ENCODE measurements at places on chromosomes 11 and 22.

GRCh38 chr22:37314315-37315074, 32.2 kb downstream of the CYTH4 start:
- no peak for DNase-seq

GRCh38 chr11:78711735-78712134, 137.1 kb upstream of the NARS2 start:
- no peak for DNase-seq

GRCh38 chr11:16406226-16406625, 49.9 kb upstream of the SOX6 start:
- no peak for DNase-seq

GRCh38 chr22:42587588-42588175, 27.0 kb downstream of the POLDIP3 start:
- DNase-seq: no peak

DNA sequence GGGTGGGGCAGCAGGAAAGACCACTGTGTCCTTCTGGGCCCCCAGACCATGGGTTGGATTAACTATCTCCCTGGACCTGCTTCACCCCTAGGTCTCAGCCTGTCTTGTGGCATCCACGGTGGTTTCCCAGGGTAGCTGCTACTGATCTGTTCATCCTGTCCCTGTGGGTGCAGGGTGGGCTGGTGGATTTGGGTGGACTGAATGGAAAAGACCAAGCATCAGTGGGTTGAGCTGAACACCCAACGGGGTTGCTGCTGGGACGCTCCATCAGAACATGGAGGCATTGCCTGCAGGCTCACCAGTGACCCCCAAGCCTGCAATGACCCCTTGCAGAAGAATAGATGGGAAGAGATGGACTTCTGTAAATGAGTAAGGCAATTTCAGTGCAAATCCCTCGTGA, 812.1 kb downstream of the TBC1D22A start:
- DNase-seq: no peak

DNA sequence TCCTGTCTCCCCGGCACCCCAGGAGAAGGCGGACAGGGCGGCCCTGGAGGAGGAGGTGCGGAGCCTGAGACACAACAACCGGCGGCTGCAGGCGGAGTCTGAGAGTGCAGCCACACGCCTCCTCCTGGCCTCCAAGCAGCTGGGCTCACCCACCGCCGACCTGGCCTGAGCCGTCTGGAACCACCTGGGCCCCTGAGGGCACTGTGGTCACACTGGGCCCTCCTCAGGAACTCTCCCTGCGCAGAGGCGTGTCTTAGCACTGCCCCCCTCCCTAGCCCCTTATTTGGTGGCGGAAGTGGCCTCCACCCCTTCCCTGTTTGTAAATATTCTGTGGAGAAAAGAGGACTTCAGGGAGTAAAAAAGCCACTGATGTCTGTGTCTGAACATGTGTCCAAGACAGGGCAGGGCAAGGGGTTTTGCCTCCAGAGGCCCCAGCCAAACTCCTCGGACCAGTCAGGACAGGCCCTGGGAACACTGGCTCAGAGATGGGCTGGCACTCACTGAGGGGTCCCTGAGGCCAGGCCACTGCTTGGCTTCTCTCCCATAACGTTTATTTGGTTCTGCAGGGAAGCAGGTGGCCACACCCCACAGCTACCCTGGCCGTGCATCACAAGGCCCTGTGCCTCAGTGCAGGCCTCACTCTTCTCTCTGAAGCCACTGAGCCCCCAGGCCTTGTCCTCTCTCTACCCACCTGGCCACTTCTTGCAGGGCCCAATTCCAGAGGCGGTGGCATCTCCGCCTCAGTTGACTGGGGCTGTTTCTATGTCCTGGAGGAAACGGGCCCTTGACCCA, 12.0 kb downstream of the RELA start:
- DNase-seq: no peak

GRCh38 chr11:126405906-126406305, 50.4 kb downstream of the ST3GAL4 start:
- DNase-seq: no peak

DNA sequence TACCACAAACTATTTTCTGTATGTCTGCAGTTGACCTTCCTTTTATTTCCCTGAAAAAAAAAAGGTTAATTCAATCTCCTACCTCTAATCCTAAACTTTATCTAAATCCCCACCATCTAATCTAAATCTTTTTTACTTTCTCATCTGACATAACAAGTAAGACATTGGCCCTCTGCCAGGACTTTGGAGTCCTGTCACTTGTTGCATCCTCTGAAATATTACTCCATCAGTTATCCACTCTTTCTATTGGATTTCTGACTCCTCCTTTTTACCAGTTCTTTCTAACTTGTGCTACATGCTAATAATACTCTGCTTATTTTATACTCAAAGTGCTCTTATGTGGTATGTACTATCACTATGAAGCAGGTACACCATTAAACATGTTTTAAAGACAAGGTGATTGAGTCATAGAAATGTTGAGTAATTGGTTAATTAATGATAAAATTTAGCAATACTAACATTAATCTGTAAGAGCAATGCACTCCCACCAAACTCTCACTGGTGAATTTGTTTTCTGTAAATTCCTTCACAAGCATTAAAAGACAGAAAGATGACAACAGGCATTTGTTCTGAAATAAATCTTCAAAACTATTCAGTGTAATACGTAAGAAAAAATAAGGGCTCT, 914.2 kb upstream of the RAG2 start:
- no peak for DNase-seq

GRCh38 chr11:17413414-17414316, 25.2 kb upstream of the KCNJ11 start:
- no peak for DNase-seq

DNA sequence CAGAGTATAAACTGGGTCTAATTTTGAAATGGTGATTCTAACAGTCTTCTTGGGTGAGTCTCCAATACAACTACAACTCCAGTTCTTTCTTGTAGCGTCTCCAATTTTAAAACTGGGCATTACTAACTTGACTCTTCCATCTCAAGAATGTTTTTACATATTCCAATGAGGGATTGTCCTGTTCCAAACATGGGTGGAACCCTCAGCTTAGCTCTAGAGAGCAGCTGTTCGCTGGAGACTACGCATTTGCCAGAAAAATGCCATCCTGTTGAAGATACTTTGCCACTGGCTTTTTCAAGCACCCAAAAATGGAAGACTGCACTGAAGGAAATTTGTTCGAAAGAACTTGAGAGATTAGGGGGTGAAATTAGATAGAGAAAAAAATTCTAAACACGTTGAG, 870.0 kb downstream of the NTM start:
- no peak for DNase-seq

GRCh38 chr11:67648140-67648795, 2.3 kb downstream of the ACY3 start:
- DNase-seq: no peak

DNA sequence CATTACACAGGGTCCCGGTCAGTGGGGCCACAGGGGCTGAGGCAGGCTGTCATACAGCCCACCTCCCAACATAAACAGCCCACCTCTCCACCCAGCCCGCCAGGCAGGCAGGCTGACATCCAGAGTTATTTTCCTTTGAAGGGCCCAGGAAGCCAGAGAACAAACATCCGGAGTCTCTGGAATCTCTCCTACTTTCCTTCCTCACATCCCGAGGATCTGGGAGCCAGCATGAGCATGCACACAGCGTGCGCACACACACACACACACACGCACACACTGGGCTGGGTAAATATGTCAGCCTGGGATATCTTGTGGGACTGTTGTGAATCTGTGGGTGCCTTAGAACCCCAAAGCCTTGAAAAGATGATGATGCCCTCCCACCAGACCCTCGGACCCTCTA, 55.4 kb downstream of the PDE2A start:
- no peak for DNase-seq

DNA sequence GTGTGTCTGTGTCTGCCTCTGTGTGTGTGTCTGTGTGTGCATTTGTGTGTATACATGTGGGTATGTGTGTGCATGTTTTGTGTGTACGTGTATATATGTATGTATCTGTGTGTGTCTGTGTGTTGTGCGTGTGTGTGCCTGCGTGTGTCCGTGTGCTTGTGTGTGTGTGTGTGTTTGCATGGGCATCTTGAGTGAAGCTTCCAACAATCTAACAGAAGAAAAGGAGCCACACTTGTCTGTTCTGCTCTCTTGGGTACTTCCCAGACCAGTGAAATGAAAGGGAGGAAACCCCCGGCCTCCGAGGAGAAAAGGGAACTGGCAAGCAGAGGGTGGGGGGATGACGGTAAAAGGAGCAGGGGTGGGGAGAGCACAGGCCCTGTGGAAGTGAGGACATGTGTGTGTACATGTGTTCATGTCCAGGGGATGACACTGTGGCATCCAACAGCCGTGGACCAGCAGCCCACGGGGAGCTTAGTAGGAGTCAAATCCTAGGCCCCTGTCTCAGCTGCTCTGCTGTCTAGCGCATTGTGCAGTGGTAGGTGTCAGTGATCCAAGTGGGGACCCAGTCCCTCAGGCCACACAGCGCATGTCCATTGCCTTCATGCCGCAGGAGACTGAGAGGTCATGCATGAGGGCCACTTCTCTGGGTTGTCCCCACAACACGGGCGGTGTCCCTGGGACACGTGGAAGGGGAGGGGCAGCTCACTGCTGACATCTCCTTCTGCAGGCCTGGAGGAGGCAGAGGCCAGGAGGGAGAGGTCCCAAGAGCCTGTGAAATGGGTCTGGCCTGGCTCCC, 8.1 kb downstream of the CSF2RB start:
- DNase-seq: no peak

DNA sequence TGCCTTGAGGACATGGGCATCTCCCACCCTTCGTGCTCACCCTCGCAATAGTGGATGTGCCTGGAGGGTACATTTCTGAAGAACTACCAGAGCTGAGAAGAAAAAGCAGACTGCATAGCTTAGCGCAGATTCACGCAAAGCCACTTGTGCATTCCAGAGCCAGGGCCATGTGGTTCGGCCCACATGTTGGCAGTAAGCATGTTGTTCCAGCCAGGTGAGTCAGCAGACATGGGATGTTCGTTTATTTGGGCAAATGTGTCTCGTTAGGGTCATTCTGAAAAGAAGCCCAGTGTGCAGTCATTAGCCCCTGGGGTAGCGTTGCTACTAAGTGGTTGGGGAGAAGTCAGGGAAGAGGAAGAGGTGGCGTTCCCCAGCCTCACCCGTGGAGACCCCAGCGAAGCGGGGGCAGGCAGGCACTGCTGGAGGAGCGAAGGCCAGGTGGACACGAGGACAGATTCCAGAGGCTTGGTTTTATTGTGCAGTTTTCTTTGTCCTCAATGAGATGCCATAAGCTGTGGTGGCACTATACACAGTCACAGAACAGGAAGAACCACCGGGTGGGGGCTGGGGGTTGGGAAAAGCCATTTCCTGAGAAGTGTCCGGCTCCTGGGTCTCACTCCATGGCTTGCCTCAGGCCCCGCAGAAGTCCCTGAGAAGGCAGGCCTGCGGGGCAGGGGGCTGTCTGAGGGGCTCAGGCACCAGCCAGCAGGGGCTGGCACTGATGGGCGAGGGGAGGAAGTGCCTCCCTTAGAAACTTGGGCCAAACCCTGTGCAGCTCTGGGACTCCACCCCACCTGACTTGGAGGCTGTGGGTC, 5.0 kb downstream of the THY1 start:
- DNase-seq: no peak

DNA sequence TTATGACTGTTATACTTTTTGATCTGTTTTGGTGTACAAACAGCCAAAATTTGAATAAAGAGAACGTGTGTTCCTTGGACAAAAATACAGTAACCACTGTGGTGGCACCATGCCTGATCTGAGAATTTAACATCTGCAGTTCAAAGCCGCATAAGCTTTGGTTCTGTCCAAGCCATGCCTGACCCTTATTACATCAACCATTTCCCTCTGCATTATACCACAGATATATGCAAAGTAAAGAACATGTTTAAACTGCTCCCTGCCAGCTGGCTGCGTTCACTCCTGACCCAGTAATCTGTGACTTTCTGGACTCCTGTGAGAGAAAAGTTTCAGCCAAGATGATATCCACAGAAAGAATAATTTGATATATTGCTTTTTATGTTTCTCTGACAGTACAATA, 890.5 kb upstream of the ANO3 start:
- DNase-seq: no peak

- DNase-seq: no peak
Observed at GRCh38 chr11:119432484-119433357, 9.7 kb upstream of the THY1 start.

DNA sequence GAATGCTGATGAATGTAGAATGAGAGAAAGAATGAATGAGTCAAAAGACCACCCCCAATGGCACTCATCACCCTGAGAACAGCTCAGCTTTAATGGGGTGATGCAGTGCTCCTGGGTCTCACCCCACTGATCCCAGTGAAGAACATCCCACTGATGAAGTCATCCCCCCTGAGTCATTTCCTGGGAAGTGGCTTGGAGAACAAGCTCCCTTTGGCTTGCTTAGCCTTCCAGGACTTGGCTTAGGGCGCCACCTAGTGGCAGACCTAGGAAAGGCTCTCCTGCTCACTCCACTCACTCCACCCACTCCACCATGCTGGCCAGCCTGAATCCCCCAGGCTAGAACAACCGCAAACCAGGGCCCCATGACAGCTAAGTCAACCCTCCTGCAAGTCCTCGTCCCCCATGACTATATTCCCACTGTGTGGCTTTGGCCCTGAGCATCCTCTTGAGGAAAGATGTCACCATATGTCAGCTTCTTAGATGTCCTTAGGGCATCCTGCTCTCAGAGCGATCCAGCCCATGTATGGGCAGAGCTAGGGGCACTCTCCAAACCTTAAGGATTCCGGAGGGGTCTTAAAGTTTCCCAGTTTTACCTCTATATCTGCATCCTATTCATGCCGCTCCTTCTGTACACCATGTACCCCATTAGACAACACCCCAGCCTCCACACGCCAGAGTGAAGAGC, 17.8 kb upstream of the TMPRSS13 start:
- peak; percentile 74 for DNase-seq

DNA sequence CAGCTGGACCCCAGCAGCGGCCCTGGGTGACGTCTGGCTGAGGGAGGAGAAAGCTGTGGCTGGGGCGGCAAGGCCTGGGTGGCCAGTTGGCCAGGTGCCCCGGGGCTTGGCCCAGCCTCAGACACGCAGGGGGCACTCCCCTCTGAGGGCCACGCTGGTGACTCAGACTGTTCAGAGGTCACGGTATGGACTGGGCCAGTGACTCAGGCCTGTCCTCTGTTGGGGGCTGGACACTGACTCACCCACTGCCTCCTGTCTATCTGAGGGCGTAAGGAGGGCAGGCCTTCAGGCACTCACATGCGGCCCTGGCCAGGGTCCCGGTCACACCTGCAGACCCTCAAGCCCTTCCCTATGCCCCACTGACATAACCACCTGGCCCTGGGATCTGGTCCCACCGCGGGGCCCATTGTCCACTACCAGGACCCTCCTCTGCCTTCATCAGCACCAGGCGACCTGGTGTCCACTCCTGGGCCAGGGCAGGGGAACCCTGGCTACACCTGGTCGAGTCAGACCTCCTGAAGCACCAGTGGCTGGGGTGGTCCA, 3.7 kb upstream of the MUC5AC start:
- DNase-seq: no peak

DNA sequence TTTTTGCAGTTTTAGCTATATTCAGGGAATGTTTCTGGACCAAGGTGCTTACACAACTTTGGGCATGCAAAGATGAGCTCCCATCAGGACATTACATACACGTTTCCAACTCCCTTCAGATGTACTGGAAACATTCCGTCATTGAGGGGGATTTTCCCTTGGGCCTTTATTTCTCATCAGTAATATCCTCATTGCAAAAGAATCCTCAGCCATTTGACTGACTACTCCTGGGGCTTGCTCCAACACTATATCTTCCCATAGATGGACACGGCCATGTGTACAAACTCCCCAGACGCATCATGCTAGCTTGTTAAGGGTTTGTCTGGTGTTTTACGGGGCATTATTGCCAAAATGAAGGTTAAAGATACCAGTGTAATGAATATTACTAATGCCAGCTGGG, 59.3 kb upstream of the NUP160 start:
- DNase-seq: no peak

All from left renal pelvis (tissue), 4 donors.